ENCODE measurements at places on chromosomes 16 and 17.

DNA sequence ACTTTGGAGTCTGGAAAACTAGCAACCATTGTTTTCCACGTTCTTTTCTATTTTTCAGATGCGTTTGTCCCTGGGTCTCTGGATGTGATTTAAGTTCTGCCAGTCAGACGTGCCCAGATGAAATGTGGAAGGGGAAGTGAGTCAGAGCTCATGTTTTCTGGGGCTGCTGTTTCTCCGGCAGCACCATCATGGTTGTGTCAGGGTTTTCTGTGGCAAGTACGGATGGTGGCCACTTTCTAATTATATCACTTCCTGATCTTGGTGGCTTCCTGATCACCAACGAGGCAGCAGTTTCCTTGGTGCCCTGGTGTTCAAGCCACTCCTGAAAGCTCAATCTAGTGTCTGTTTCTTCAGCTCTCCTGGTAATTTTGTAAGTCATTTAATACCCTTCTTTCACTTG is 31.4 kb upstream of the PMFBP1 start:
- no peak for DNase-seq

- peak; percentile 78 for DNase-seq
Measured at GRCh38 chr17:77400445-77400870, 259.7 kb downstream of the SEC14L1 start.

DNA sequence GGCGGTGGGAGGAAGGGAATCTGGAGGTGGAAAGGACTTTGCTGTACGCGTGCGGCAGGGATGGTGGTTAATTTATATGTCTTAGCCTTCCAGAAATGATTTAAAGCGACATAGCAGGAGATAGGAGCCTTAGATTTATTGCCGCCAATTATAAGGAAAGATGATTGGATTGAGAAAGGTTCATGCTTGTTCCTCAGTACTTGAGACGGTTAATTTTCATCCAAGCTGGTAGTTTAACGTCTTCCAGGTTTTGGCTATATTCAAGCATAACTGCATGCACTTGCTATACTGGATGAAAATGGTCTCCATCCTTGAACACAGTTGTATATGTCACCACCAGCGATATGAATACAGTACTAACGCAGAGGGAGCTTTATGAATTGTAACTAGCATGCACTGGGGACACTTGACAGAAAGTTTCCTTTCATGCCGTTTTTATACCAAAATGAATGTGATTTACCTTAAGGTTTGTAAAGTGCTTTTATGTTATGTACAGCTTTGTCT is 610 bp upstream of the PEX12 start:
- DNase-seq = no peak

GRCh38 chr16:74071996-74072535 is 224.5 kb upstream of the PSMD7 start:
- no peak for DNase-seq

- DNase-seq = peak; percentile 75
Measured at GRCh38 chr16:58755989-58756649, 22.0 kb upstream of the GOT2 start.

DNA sequence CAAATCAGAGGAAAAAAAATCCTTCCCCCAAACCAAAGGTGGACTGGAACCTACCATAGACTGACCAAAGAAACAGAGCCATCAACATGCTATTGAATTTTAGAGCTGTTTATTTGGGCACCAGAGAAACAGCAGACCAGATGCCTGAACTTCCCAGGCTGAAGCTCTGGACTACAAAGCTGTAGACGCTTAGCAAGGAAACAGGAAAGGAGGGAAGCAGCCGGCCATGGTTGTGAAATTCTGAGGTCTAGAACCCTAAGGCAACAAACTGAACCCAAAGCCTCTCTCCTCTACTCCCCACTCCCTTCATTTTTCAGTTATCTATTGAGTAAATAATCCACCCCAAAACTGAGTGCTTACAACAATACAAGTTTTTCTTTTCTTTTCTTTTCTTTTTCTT is 45.4 kb upstream of the MEIOC start:
- no peak for DNase-seq

GRCh38 chr17:38628441-38628840 is 22.7 kb upstream of the SRCIN1 start:
- DNase-seq = no peak

GRCh38 chr17:75317671-75318070 is 28.4 kb upstream of the SLC25A19 start:
- DNase-seq = no peak

- no peak for DNase-seq
Measured at GRCh38 chr16:4212934-4213296, 29.0 kb downstream of the SRL start.

- DNase-seq = no peak
Measured at GRCh38 chr17:49508061-49508865, 13.2 kb downstream of the NGFR start.

GRCh38 chr17:63358956-63359355 is 87.2 kb downstream of the CYB561 start:
- no peak for DNase-seq

Data from CD4-positive, alpha-beta T cell treated with Interleukin-6 at 100 ng/mL for 8 hours (primary cell).